Testis (tissue), 5 donors: ENCODE measurements at places on chromosomes 5 and 9. TPM values are rescaled to one million over a fixed set of nuclear protein-coding genes. Genes with fewer than 3 reads are reported as not detected.

MARCHF11 gene
- total RNA-seq: 28.7 TPM

- H3K36me3 ChIP-seq: no peaks in the 10 kb centered on the region
- DNase-seq: no peak
- no peak overlapping the region for H3K27ac ChIP-seq
- no peaks in the 10 kb centered on the region for H3K27me3 ChIP-seq
Observed at GRCh38 chr9:88169700-88170099, 31.4 kb upstream of the SPATA31C2 start.

PCDH12 gene
- total RNA-seq: 2.0 TPM

RAB24 gene
- total RNA-seq: 25.5 TPM

DNA sequence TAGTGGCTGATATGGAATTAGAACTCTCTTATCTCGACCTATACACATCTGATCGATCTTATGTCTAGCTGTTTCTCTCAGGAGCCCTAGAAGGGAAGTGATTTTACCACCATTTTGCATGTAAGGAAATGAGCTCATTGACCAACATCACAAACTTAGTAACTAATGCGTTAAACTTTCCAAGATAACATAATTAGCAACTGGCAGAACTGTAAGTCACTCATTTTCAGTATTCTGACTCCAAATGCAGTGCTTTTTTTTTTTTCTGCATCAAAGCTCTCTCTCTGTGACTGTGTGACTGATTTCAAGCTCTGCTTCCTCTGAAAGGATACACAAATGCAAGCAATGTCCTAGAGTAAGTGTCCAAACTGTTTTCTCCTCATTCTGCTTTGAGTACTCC, 68.1 kb upstream of the FBXL7 start:
- no peaks in the 10 kb centered on the region for H3K4me1 ChIP-seq
- no peak for DNase-seq
- H3K27ac ChIP-seq: no peak overlapping the region

DNA sequence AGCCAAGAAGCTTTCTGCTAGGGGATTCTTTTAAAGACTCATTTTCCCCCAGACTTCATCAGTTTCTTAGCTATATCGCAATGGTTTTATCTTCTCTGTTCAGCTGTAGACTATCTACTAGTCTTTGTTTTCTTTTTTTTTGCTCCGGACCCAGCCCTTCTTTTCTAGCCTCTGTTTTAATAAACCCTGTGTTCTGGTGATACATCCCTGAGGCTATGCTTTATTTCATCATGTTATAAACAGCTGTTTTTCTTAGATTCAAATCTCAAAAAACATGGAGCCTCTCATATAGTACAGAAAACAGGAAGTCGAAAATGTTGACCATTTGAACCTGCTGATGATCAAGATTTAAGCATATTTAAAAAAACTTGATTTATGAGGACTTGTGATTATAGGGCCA, 37.8 kb downstream of the SCGB3A1 start:
- H3K36me3 ChIP-seq: no peaks in the 10 kb centered on the region
- no peak overlapping the region for H3K27ac ChIP-seq
- no peak for DNase-seq
- H3K4me3 ChIP-seq: no peak overlapping the region
- H3K27me3 ChIP-seq: no peaks in the 10 kb centered on the region

DNA sequence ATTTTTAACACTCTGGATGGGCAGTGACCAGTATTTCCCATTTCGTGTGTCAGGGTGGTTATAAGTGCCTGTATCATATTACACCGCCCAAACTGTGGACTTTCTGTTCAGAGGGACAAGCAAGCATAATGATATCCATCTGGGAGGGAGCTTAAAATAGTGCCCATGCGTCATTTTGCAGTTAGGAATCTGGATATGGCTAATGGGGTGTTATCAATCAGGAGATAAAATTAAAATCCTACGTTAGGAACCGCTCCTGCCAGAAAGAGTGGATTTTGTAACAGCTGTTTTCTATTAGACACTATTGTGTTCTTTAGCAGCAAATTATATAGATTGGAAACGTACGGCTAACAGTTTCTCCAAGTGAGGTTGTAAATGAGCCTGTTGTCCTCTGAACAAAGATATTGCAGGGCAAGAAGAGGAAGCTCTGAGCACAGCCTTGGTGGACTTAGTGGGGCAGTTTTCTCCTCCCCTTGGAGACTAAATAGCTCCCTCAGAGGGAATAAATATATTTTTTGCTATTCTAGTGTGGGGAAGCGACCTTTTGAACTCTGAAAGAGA, 160.4 kb downstream of the SPATA31D1 start:
- H3K4me1 ChIP-seq: no peaks in the 10 kb centered on the region
- no peaks in the 10 kb centered on the region for H3K27me3 ChIP-seq
- no peaks in the 10 kb centered on the region for H3K36me3 ChIP-seq
- DNase-seq: no peak
- no peak overlapping the region for H3K27ac ChIP-seq
